Activated CD4-positive, alpha-beta T cell treated with anti-CD3 and anti-CD28 coated beads, Interleukin-2, amount 50 U/mL, for 24 hours (primary cell): ENCODE measurements at places on chromosomes 12 and 14.

DNA sequence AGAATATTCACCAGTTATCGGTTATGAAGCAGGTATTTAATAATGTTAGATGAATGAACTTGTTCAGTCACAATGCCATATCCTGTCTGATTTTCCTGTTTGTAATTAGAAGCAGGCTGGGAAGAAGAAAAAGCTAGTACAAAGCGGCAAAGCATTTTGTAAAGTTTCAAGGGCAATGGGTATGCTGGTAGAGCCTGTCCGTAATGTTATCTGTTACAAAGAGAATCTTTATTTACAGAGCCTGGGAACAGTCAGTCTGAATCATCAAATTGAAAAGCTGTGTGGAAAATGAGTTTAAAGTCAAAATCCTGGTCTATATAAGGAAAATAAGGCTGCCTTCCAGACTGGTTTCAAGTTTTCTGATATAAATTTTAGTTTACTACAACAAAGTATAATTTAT lies 40.5 kb downstream of the PARP11 start:
- DNase-seq: no peak

- DNase-seq: no peak
These were observed 206.3 kb downstream of the ACSS3 start for GRCh38 chr12:81284137-81284536.

DNA sequence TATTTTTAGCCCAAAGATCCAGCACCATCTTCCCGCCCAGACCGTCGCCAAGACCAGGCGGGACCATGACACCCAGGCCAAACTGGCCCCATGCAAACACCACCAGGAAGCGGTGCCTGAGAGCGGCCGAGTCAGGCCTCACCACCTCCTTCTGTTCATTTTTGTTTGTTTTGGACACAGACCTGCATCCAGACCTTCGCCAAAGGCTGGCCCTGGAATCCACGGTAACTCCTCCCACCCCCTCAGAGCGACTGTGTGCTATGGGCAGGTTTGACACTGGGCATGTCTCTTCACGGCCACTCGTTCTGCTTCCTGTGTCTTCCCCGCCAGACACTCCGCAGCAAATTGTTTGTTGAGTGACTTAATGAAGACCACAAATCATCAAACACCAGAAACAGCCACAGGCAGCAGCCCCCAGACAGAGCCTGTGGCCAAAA lies 47.1 kb downstream of the NCOR2 start:
- no peak for DNase-seq

- DNase-seq: no peak
These were observed 7.7 kb downstream of the SSH1 start for GRCh38 chr12:108849660-108850059.

GRCh38 chr14:61598980-61599379 lies 96.3 kb upstream of the HIF1A start:
- no peak for DNase-seq

GRCh38 chr14:103028161-103028767 lies 29.1 kb downstream of the CDC42BPB start:
- no peak for DNase-seq

- peak; percentile 11 for DNase-seq
These were observed 2.4 kb upstream of the TCL1B start for GRCh38 chr14:95683793-95684192.

DNA sequence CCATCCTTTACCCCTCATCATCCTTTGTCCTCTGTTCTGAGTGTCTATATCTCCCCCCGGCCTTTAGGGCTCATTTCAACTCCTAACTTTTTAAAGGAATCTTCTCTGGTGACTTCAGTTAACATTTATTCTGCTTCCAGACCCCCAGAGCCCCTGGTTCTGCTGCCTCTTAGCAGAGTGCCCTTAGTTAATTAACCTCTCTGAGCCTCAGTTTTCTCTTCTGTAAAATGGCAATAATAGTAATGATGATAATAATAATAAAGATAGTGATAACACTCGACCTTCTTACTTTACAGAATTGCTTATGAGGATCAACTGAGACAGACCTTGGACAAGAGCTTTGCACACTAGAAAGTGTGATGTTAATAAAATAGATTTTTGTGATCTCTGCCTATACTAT lies 6.4 kb upstream of the C12orf43 start:
- no peak for DNase-seq

DNA sequence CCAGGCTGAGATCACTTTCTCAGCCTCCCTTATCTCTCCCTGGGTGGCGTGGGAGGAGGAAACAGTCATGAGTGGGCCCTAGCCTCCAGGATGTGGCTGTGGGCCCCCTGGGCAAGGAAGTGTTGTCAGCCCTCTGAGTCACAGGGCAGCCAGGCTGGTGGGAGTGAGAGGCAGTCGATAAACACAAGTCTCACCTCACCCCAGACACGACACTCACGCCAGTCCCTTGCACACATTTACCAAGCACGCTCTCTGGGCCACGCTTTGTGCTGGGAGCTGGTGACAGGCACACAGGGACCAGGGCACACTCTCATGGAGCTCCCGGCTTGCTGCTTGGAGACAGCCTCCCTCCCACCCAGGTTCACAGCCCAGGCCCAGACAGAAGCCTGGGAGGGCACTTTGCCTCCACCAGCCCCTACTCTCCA lies 1.9 kb upstream of the KRT79 start:
- peak; percentile 45 for DNase-seq

GRCh38 chr12:5785601-5786000 lies 159.5 kb downstream of the ANO2 start:
- no peak for DNase-seq

DNA sequence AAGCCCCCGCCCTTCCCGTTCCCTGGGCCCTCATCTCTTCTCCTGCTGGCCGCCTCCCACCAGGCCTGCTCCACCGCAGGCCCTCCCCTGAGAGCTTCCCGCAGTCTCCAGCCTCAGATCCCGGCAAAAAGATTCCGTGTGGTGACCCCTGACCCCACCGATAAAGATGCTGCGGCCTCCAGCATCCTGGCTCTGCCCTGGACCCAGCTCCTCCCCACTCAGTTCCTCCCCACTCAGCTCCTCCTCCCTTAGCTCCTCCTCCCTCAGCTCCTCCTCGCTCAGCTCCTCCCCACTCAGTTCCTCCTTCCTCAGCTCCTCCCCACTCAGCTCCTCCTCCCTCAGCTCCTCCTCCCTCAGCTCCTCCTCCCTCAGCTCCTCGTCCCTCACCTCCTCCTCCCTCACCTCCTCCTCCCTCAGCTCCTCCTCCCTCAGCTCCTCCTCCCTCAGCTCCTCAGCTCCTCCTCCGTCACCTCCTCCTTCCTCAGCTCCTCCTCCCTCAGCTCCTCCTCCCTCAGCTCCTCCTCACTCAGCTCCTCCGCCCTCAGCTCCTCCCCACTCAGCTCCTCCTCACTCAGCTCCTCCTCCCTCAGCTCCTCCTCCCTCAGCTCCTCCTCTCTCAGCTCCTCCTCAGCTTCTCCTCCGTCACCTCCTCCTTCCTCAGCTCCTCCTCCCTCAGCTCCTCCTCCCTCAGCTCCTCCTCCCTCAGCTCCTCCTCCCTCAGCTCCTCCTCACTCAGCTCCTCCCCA lies 17.0 kb downstream of the NOC4L start:
- no peak for DNase-seq

DNA sequence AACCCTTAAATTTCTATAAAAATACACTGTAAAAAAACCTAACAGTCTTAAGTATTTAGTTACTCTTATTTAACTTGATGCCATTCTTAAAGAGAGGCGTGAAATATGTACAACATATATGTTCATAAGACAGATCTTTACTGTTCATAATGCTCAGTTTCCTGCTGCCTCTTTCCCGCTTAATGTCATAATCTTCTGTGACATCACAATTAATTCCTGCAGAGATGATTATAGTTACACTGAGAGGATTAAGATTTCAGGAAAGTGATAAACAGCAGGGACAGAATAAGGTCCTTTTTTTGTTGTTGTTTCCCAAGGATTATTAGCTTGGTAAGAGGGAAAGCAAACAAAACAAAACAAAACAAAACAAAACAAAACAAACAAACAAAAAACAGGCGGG lies 801.4 kb downstream of the FLRT2 start:
- DNase-seq: no peak

DNA sequence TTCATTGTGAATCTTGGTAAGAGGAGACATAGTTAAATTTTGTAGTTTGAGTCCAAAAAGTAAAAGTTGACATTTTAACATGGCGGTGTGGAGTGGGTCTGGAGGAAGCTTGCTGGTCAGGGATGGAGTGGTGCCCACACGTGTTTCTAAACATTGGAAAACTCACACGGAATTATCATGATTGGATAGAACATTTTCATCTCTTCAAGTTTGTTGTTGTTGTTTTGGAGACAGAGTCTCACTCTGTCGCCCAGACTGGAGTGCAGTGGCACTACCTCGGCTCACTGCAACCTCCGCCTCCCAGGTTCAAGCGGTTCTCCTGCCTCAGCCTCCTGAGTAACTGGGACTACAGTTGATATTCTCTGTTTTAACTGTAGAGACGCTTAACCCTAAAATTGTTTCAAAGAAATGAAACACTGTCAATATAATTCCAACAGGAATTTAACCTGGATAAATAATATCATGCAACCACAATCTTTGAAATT lies 502 bp upstream of the MBIP start:
- no peak for DNase-seq

DNA sequence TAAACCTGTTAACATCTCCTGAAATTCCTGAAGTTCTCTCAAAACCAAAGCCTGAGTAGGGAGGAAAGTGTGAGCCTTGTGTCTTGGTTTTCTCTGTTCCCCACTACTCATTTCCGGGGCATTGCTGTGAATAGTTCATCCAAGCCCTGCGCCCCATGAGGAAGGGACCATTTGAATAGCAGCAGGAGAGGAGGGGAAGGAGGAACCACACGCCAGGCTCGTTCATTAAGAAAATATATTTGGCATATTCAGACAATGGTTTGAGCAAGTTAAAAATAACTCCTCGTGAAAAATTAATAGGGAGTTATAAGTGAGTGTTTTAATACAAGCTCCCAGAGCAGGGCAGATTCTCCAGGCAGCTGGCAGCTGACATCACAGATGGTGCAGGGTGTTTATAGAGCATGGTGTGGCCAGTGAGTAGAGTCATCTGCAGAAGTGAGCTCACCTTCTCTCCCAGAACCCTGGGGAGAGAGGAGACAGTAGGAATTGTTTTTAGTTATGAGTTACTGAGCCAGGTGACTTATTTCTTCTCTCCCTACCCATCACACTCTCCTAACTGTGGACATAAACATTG lies 29.5 kb upstream of the CISTR start:
- DNase-seq: no peak

GRCh38 chr12:14961466-14962152 lies at the start of gene ARHGDIB:
Gene ARHGDIB, minus strand, starts transcription at chr12:14961601. Its CDS starts 10,889 bp downstream, at chr12:14950712.
- peak; percentile 74 for DNase-seq

GRCh38 chr12:57611108-57611826 lies at the start of gene ARHGEF25:
Gene ARHGEF25, plus strand, starts transcription at chr12:57611435. Its CDS starts 460 bp downstream, at chr12:57611895.
- no peak for DNase-seq

GRCh38 chr12:43281563-43281962 lies 270.4 kb downstream of the ADAMTS20 start:
- DNase-seq: no peak

- DNase-seq: no peak
These were observed 132.3 kb downstream of the TMEM30B start for GRCh38 chr14:61148742-61149350.

DNA sequence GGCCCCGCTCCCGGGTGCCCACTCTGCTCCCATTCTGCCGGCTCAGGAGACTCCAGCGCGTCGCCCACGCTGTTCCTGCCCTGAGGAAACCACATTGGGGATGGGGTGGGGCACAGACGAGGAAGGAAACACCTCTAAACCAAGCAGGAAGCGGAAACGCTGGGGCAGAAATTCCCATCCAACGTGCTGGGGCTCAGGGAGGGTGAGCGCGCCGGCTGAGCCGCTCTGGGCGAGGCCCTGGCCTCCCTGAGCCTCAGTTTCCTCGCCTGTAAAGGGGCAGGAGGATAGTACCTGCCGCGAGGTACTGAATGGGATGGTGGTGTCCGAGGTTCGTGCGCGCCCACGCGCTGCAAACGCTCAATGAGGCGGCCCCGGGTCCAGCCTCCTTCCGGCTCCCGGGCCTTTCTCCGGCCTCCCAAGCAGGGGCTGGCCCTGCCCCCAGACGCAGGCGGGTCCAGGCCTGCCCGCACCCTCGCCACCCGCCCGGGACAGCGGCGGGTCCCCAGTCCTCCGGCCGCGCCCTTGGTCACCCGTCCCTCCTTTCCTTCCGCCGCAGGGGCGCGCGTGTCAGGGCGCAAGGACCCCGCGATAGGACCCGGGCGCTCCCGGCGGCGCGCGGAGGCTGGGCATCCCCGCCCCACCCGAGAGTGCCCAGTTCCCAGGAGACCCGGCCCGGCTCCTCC lies 673 bp downstream of the BEGAIN start:
- no peak for DNase-seq

DNA sequence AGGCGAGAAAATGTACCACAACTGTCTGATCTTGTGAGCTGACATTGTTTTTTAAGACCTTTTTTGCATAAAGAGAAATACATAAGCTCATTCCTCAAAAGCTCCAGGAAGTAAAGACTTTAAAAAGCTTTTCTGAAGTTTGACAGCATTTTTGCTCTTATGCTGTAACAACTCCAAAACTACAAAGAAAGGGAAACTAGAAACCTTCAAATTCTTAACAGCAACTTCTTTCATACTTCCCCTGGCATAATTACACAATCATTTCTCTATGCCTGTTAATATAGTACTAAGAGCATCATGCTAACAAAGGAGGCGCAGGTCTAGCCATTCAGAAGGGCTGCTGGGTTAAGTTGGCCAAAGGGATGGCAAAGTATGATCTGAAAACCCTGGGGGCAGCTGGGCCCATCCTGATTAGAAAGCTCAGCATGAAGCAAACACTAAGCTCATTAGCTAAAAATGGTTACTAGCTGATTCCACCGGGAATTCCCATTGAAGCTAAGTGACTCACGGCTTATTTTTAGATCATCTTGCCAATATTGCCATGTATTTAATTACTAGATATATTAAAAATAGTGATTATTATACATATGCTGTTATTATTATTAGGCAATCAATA lies 26.1 kb upstream of the ANP32D start:
- no peak for DNase-seq

DNA sequence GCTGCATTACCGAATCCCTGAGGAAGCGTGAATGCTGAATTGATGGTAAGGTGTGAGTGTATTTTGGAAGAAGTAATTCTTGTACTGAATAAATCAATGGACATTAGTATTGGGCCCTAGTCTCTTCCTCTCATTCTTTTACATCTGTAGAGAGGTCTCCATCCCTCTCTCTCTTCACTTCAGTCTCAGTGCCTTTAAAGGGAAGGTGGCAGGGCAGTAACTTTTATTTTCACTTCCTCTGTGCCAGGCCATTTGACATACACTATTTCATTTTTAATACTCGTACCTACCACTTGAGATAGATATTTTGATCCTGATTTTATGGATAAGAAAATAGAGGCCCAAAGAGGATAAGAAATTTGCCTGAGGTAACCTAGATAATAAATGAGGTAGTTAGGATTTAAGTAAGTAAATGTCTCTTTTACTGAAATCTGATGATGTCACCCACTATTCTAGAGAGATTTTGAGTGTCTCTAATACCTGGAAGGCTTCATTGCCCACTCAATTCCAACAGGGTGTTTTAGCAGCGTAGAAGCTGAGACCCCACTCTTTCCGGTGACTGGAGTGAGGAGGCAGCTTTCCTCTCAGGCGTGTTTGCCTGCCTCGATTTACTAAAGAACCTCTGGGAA lies 177.9 kb upstream of the PRICKLE1 start:
- no peak for DNase-seq

DNA sequence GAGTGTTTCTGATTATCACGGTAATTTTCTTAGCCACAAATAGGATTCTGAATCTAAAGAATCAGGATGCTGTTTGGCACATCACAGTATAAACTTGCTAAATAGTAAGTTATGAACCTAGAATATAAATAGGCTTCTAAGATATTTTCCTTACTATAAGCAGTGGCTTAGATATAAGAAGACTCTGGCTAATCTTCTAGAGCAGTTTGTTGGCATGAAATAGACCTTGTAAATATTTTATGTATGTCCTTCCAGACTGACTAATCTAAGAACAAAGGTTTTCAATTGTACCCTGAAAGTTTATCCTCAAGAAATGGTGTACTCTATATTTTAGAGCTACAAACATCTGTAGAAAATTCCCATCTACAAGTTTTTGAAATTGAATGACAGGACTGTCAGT lies 48.3 kb downstream of the LMNTD1 start:
- DNase-seq: no peak
